ENCODE measurements at places on chromosomes 5 and 9. TPM values are rescaled to one million over a fixed set of nuclear protein-coding genes. Genes with fewer than 3 reads are reported as not detected.

The PFN3 gene
- not detected for total RNA-seq

The UBQLN1 gene
- 92.7 TPM for total RNA-seq

The NNT gene
- 27.2 TPM for total RNA-seq

The IRX2 gene
- 38.1 TPM for total RNA-seq

The SHISAL2B gene
- not detected for total RNA-seq

Measured in GM23248 (cell line).